ENCODE measurements at places on chromosomes 12 and 14.
A peak's percentile ranks its signal among the peaks of the same experiment; 100 is the strongest.

- DNase-seq: peak; percentile 23
Measured at GRCh38 chr12:25364529-25365339, 114.0 kb upstream of the KRAS start.

DNA sequence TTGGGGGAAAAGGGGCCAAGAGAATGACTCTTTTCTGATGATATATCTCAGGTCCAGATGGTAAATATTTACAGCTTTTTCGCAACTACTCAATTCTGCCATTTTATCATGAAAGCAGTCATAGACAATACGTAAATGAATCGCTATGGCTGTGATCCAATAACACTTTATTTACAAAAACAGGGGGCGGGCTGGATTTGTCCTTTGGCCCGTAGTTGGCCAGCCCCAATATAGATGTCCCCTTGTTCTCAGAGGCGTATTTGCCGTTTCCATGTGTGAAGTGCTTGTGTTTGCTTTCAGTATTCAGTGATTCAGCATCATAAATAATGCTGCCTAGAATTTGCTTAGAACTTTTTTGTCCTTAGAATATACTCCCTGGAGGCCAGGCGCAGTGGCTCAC, 77.2 kb downstream of the CCDC92 start:
- no peak for DNase-seq

DNA sequence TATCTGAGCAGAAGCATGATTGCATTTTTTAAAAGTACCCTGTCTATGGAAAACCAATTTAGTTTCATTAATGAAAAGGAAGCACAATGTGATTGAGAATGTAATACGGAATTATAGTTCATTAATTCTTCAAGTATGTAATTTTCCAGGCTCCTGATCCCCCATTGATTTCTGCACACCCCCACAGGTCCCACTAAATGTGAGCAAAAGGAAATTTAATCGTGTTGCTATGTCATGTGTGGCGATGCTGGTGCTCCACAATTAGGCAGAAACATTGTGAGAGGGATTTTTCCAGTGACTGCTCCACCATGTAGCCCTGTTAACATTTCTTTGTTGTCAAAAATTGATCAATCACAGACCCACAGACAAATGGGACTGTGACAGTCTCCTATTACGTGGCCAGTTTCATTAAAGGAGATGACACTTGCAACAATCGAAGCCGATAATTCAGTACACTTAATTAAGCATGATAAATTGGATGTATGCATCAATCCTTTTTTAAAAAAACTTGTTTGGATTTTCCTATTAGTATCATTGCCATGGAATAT, 306.0 kb downstream of the NELL2 start:
- no peak for DNase-seq

DNA sequence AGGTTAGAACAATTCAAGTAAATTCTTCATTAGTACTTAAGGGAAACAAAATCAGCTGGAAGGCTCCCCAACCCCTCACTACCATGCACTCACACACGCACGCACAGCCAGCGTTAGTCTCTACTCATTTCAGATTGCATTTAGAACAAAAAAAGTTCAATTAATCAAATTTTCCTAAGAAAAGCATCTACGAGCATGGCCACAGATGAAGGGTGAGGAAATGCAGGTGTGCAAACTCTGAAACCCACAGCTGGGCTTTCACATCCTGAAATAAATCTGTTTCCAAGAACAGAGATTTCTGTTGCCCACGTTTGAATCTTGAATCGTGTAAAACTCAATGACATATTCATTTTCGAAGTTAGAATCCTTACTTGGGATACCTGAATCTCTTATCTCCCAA, 62.6 kb downstream of the SEL1L start:
- DNase-seq: no peak

DNA sequence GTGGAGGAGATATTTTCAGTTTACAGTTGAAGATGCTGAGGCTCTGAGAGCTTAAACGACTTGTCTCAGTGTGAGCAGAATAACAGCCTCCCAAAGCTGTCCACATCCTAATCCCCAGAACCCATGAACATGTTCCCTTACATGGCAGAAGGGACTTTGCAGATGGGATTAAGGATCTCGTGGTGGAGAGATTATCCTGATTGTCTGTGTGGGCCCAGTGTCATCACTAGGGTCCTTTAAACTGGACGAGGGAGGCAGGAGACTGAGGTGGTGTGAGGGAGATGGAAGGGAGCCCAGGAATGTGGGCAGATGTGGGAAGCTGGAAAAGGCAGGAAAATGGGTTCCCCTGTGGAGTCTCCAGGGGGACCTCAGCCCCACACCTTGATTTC, 9.6 kb upstream of the KRT80 start:
- no peak for DNase-seq

- no peak for DNase-seq
Measured at GRCh38 chr12:129693731-129694130, 210.1 kb downstream of the TMEM132D start.

DNA sequence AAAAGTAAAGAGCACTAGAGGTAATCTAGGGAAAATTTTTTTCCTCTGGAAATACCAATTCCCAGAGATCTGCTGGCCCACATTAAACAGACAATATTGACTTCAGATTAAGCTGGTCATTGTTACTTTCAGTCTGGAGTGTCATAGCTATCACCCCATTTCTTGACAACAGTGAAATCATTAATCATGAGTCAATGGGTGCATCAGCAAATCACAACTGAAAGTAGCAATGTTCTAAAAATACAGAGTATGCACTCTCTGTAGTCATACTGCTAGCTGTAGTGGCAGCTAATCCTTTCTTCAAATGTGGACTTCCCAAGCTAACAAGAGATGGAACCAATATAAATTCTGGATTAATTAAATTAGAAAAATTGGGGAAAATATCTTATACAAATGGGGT, 129.9 kb downstream of the CPNE8 start:
- DNase-seq: no peak

- no peak for DNase-seq
Measured at GRCh38 chr14:92753250-92753649, 4.8 kb upstream of the LGMN start.
